ENCODE measurements at places on chromosomes 12 and 14. TPM values are rescaled to one million over a fixed set of nuclear protein-coding genes. Genes with fewer than 3 reads are reported as not detected.

DNA sequence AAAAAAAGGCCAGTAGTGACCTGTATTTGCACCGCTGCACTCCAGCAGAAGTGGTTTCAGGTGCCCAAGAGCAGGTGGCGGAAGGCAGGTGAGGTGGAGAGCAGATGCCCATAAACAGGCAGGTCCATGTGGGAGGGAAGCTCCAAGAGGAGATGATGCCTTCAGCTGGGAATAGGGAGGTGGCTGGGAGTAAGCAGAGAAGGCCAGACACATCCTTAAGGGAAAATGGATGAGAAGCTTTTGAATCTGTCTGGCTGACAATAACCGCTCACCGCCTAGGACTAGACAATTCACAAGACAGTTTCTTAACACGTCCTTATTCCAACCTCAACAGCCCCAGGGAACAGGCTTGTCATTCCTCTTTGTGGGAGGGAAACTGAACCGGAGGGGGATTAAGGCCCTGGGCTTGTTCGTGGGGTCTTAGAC is 43.9 kb upstream of the PLEKHG6 start:
- DNase-seq = no peak

DNA sequence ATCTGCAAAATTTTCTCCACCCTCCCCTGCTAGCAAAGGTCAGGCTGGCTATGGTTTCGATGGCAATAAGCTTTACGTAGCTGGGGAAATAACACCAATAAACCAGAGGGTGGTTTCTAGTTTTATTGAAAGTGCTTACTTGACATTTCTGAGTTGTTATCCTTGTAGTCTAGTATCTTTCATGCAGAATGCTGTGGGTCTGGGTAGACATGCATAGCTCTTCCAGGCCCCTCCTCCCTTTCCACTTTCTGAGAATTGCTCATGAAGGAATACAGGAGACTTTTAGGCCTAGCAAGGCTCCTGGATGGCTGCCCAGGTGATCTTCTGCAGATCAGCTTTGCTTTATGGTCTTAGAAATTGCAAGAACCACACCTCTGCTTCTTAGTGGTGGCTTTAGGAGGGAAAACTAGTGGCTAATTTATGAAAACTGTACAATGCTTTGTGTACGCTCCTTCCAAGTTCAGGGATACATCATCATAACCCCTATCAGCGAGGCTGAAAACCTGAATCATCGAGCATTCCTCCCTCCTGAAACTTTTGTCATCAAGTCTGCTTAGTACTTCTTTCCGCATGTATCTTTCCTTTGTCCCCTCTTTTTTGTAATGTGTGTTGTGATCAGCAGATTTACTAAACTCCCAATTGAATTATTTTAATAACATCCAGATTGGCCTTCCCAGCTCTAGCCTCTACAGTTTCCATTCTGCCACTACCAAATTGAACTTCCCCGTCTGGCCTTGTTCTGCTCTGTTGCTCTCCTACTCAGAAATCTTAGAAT is 473.0 kb downstream of the RAD51B start:
- no peak for DNase-seq

DNA sequence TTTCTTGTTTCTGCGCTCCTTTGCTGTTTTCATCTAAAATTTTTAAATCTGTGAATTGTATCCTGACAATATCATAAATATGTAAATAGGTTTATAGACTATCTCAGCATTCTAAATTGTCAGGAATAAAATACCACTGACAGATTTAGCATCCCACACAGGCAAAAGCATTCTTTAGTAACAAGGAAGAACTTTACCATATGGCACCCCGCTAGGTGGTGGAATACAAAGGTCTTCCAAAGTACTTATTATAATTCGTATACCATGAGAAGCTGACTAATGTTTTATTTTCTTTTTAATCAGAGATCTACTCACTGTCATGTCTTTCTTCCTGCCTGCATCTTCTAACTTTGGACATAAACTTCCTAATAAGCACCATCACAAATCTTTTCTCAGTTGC is 328.8 kb upstream of the NOVA1 start:
- DNase-seq = no peak

- no peak for DNase-seq
Observed at GRCh38 chr12:47548401-47548800, 157.4 kb downstream of the RPAP3 start.

DNA sequence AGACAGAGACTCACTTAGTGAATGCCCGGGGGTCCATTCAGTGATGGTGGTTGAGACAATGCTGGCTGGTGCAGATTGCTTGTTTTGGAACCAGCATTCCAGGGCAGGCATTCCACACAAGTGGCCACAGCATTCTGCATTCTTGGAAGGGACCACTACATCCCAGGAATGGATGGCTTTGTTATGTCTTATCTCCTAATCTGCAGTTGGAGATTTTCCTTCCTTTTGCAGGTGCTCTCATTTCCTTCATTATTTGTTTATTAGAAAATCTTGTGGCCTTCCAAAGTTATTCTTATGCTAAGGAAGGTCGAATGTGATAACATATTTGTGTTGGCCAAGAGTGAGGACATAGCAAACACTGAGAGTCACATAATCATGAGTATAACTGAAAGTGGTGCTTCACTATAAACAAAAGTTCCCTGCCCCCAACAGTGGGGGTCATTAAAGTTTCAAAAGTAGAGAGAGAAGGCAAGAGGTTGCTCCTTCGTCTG is 66.0 kb downstream of the BMP4 start:
- no peak for DNase-seq

DNA sequence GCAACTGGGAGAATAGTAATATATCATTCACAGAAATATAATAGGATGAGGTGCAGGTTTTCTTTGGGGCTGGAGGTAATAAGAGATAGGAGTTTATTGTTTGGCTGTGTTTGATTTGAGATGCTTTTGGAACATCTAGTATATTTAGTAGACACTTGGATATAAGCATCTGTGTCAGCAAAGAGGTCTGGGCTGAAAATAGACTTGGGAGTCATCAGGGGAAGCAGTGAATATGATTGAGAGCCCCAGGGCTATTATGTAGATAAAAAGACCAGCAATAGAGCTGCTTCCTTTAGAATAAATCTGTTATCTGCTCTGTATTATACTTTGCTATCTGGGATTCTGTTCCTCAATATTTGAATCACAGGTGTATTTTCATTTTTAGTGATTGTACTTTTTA is 36.6 kb downstream of the SPATA7 start:
- DNase-seq = no peak

DNA sequence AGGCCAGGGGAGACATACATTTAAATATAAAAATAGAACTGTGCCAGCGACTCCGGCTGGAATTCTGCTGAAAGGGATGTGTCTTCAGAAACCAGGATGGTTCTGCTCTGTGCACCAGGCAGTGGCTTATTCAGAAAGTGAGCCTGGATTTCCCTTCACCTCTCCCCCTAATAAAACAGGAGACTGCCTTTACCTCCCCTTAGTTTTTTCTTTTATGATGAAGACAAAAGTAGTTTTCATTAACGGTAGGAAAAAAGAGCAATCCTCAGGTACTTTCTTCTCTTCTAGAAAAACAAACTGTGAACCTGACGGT is 346 bp downstream of the SLC7A8 start:
- DNase-seq = no peak

The C12orf54 gene
- total RNA-seq = not detected

The CNTN1 gene
- 124 TPM for total RNA-seq
